ENCODE measurements at places on chromosomes 5 and 9.

DNA sequence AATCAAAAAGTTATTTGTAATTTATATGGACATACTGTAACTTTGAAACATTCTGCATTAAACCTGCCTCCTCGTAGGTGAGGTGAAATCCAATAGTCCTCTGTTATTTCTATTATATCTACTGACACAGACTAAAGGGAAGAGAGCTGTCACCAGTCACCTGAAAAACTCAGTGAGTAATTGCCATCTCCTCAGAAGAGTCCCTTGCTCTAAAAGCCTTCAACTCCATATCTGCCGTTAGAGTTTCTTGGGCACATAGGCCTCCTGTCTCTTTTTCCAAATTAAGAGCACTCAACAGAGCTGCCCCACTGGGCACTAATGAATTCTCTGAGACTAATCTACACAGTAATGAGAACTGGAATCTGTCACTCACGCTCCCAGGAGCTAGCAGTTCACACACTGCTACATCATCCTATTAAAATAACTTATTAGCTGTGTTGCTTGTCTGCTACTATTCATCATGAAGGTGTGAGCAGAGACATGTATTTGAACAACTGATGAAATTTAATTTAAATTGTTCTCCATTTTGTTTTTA lies 67.3 kb upstream of the VCAN start:
- no peak for DNase-seq

DNA sequence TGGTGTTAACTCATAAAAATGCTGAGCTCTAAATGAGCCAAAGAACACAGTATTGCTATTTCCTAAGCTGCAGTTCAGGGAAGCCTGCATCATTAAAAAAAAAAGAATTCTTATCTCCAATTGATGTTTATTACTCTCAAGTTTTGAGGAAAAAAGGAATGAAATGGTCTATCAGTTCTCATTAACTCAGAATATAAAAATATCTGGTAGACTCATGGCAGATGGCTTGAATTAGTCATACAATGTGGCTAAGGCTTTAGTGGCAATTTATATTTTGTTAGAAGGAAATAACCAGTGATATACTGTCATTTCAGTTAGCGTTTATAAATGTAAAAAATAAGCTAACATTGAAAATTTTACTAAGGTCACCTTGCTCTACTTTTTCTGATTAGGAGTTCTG lies 1403.4 kb upstream of the C9orf72 start:
- no peak for DNase-seq

DNA sequence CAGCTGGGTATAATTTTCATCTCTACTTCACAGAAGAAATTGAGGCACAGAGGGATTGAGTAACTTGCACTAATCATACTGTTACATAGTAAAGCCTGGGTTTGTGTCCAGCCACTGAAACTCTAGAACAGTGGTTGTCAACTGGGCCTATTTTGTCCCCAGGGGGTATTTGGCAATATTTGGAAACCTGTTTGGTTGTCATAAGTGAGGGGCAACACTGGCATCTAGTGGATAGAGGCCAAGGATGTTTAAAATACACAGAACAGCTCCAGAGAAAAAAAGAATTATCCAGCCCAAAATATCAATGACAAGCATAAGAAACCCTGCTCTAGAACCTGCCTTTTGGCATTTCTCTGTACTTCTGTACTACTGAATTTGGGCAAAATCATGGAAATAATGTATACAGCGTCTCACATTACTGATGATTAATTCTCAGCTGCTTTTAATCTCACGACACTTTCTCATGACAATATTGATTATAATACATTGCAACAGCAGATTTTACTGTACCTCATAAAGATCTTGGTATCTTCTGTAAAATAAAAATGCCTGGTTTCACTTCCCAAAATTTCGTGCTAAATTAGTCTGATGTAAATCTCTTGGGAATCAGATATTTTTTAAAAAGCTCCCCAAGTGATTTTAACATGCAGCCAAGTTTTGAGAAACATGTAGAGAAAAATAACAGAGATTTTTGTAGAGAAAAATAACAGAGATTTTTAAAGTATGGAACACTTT lies 112.7 kb downstream of the RORB start:
- no peak for DNase-seq

DNA sequence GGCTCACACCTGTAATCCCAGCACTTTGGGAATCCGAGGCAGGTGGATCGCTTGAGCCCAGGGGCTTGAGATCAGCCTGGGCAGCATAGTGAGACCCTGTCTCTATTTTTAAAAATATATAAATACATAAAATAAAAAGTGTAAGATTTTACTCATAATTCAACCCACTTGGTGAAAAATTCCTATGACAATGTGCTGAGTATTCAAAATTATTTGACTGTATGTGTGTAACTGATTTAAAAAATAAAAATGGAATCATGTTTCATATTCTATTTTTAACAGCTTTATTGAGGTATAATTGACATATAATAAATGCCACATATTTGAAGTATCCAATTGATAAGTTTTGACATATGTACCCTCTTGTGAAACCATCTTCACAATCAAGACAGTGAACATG lies 22.8 kb downstream of the GM2A start:
- no peak for DNase-seq

DNA sequence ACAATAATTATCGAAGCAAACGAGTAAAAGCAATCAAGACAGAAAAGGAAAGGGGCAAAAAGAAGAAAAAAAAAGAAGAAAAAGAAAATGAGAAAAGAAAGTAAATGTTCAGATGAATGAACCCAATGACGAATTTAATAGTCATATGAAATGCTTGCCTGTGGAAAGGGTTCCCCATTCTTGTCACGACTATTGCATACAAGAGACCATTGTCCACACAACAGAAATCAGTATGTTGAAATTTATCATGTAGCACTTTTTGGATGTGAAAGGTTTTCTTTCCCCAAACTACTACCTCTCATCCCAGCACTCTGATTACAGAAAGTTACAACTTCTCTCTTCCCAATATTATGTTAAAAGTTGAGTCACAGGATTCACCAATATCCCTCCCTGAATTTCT lies 162.4 kb downstream of the ZDHHC21 start:
- no peak for DNase-seq

DNA sequence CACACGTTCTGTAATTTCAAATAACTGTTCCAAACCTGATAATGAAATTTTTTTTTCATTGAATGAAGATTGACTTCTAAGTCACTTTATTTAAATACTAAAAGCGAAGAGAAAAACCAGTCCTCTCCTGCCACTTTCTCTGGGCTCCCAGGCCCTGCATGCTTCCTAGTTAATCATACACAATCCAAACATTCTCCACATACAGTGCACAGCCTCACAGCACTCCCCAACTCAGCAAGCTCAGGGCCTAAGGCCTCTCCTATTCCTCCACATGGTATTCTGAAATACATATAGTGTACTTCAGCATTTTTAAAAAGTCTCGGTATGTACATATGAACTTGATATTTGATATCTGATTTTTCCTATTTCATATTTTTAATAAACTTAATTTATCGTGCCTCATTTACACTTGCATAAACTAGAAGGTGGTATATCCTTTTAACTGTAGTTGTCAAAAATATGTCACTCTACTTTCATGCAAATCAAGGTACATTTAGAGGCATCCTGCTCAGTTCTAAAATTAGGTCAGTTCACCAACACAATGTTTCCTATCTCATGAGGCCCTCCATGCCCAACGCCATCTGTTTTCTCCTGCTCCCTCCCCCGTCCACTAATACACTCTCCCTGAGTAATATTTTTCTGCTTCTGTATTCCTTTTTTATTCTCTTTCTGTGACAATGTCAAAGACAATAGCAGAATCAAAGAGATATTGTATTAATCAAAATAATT lies 206.7 kb downstream of the ARRDC3 start:
- DNase-seq: no peak

DNA sequence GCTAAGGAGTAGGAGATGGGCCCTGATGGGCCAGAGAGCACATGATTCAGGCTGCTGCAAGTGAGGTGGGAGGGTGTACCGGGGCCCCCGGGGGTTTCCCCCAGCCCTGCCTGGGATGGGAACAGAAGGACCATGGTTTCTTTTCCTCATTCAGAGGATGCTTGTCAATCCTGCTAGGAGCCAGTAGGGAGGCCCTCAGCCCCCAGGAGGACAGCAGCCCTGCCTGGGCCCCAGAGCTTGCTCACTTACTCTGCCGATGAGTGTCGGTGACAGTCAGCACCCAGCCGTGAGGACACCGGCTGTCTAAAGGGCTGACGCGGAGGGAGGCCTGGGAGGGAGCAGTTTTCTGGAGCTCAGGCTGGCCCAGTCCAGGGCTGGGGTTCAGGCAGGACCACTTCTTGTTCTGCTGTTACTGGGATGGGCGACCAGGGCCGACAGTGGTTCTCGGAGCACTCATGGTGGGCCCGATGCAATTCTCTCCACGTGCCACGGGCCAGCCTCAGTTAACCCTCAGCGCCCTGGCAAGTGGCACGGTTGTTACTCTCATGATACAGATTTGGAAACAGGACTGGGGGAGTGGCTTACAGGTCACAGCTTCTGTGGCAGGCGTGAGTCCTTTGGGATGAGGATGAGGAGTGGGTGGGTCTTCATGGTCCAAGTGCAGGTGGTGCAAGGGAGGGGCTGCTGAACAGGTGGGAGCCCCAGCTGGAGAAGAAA lies 1.8 kb downstream of the ARRDC1 start:
- no peak for DNase-seq

DNA sequence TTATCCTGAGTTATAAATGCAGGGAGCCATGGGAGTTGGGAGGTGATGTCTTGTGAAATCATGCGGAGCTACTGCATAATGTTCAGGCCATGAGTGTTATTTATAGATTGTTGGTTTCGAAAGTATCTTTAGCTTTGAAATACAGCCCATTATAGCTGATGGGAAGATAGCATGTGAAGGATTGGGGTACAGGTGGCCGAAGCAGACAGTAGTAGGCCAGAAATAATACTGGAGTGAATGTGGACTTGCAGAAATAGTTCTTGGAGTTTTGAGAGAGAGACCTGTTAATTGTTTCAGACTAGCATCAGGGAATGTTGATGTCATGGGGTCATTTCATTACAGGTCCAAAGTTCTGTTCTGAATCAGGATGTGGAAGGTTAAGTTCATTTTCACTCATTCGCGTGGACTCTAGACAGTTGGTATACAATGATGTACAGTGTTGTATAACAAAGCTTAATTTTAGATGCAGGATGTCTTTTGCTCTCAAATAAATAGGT lies 3.8 kb downstream of the ATP6V1G1 start:
- DNase-seq: no peak

DNA sequence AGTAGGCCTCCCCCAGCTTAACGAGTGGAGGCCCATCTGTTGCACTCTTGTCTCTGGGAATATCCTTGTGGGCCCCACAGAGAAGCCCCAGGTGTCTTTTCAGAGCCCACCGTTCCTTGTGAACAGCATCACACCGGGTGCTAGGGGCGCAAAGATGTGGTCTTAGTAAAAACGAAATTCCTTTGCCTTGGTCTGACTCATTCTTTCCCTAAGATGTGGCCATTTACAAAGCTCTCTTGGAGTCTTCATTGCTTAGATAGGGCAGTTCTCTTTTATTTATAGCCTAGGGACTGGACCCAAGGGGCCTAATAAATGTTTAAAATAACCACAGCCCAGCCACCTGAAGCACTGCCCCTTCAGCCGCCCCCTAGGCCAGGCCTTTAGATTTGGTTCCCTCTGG lies 52.8 kb upstream of the RPL26L1 start:
- DNase-seq: no peak

DNA sequence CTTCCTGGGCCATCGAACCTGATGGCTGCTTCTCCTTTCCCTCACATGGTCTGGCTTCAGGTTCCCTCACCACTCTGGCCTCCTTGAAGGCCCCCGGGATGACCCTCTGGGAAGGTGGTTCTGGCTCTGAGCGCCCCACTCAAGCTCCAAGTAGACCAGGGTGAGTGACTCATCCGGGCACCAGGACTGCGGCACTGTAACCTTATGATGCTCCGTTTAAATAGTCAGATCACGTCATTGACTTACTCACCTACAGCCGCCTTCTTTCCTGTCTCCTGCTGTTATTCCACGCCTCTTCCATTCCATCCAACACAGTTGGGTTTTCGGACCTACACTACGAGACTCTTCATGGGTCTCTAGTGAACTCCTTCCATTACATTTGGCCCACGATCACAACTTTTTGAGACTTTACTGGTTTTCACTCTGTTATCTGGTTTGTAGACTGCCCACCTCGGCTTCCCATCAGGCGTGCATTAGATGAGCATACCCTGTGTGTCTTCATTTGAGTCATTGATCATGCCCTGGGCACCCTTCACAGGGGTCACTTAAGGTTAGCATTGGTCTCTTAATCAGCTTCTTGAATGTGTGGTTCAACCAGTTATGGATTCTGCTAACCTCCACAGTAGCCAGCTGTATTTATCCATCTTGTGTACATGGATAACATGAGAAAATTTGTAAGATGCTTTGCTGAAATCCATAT lies 138.8 kb upstream of the LMX1B start:
- DNase-seq: no peak

DNA sequence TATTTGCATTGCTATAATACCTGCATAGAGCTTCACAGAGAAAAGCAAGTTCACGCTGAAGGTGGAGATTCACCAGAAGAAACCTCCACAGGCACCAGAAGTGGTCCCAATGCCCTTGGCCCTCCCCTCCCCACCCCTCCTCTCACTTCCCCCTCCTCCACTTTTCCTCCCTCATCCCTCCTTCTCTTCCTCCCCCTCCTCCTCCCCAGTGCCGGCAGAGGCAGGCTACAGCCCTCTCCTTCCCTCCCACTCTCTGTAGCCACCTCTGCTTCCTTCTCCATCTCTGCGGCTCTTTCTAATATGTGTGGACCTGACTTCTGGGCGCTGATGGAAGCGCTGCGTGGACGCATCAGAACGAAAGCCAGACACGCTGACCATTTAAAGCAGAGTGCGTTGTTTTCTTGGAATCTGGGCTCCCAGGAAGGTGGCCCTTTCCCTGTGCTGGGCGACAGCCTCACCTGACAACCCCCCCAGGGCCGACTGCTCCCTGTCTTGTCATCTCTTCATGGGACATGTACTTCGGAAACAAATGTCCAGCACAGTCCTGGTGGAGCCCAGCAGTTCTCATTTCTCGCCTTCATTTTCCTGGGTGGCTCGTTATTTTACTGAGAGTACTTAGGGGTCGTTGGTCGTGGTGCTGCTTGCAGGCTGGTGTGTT lies 29.5 kb downstream of the NDUFS6 start:
- DNase-seq: no peak

- DNase-seq: no peak
Measured at GRCh38 chr5:2877522-2877921, 126.0 kb upstream of the IRX2 start.

GRCh38 chr5:154278908-154279307 lies 88.4 kb downstream of the GALNT10 start:
- DNase-seq: no peak

Data from hematopoietic multipotent progenitor cell treated with erythropoietin and hydrocortisone succinate and interleukin-3 and kit ligand, for 8 days (in vitro differentiated cells).